Mammary epithelial cell (primary cell): ENCODE measurements at places on chromosomes 4 and X.
A peak's percentile ranks its signal among the peaks of the same experiment; 100 is the strongest.

GRCh38 chr4:84032372-84032771 is 466.7 kb downstream of the NKX6-1 start:
- DNase-seq: no peak

- DNase-seq: no peak
These were observed 200.7 kb upstream of the KLF8 start for GRCh38 chrX:56031409-56031808.

GRCh38 chrX:8867406-8867805 is 66.2 kb upstream of the FAM9A start:
- no peak for DNase-seq

DNA sequence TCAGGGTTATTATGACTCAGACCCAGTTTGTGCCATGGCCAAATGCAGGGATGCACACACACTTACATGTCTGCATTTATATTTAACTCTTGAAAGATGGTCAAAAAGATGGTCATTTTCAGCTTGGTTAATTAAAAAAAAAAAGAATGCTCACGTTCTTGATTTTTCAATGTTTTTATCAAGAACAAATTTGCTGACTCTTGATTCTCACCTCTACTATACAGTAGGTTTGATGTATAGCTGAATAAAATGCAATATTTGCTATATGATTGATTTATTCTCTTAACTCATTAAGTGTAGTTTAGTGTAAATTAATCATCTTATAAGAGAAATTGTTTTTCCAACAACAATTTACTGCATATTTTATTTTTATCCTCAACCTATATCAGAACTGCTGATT is 160.4 kb downstream of the SLIT2 start:
- no peak for DNase-seq

GRCh38 chrX:71144651-71145050 is at the start of gene NLGN3:
Gene NLGN3 (plus strand): TSS chrX:71144841. CDS start chrX:71147750, 2,909 bp downstream.
- DNase-seq: no peak

DNA sequence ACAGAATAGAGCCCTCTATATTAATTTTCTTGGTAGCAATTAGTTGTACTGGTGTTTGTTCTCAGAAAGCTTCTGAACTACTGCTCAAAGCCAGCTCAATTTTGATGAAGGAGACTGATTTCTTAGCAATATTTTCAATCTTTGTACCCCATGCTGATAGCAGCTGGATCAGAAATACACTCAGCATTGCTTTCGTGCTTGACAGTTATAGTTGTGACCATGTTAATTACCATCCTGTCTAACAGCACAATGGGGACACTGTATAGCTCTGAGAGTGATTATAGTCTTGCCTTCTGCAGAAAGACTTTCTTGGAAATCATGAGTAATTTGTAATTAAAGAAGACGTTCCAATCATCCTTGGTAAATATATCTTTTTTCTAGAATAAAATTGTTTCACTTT is 79.7 kb upstream of the GNPDA2 start:
- DNase-seq: no peak

DNA sequence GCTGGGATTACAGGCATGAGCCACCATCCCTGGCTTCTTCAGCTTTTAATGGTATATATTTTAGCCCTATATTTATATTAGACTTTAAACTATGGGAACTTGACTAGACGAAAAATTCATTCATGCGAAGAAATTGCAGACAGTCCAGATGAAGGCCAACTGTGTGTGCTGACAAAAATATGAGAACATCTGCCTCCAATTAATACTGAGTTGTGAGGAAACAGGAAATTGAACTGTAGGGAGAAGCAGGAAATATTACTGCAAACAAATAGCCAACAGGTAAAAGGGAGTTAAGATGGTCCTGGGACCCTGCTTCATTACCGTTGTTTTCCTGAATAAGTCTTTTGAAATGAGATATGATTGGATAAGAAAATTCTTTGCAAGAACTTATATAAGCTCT is 26.3 kb downstream of the MGARP start:
- DNase-seq: no peak

DNA sequence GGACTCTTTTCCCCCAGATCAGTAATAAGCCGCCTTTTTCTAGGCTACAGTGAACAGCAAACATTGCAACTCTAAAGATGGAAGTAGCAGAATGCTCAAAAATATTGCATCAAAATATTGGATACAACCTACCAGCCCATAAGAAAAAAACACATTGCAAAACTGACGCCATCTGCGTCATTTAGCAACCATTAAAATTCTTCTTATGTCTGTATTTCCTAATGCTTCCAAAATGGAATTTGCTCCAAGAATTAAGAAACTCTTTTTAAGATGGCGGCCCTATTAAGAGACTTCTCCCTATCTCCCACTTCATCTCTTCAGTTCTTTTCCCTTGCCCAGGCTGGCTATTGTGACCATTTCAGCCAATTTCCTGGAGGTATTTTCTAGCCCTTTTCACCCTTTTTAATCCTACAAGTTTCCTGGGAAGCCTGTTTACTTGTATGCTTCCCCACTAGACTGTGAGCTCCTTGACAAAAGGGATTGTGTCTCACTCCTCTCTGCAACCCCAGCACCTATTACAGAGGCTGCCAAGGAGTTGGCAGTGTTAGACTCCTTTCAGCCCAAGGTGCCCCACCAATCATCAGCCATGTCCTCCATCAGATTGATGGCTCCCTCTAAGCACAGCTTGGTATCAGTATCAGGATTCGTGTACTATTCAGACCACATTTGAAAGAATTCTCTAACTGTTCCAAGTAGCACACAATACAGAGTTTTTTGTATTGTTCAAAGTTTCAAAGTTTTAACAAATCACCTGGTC is 4.4 kb downstream of the GPC3 start:
- DNase-seq: no peak

DNA sequence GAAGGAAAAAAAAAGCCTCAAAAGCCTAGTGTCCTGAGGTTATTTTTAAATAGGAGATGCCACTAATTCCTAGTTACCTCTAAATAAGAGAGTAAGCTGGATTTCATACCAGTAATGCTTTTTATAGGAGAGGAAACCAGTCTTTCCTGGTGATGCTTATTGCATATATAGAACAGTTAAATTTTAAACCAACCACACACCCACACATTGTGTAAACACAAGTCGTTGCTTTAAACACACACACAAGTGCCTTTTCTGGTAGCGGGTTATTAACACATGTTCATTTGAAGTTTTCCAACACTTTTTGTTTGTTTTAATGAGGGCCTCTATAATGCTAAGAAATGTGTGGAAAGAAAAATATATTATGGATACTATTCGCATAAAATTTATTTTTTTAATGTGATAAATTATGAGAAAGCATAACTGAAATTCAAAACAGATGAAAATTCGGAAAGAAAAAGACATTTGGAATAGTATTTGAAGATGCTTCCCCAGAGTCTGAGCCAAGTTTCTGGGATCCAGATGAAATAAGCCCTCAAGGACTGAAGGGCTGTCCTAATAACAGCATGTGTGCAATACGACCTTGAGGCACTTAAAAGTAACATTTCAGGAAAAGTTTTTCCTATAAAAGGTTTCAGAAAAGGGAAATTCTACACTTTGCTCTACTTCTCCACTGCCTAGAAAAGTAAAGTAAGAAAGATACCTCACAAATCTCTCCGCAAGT is 2.0 kb downstream of the ANTXR2 start:
- no peak for DNase-seq

DNA sequence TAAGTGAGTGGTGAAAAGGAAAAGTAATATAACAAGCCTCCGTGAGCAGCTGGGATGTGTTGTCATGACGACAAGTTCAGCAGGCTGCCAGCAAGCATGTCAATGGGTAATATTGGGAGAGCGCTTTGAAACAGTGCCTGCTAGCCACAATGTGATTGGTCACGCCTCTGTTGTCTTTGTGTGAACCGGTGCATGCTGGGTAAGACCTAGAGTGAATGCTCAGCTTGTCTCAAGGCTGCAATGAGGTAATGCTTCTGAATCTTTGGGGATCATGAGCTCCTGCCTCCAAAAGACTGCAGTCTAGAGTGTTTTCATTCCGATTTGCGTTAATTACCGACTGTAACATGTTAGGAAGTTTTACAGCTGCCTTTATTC is 54.9 kb downstream of the STOX2 start:
- peak; percentile 56 for DNase-seq

- no peak for DNase-seq
These were observed 672.2 kb downstream of the KCTD8 start for GRCh38 chr4:43776371-43776770.

DNA sequence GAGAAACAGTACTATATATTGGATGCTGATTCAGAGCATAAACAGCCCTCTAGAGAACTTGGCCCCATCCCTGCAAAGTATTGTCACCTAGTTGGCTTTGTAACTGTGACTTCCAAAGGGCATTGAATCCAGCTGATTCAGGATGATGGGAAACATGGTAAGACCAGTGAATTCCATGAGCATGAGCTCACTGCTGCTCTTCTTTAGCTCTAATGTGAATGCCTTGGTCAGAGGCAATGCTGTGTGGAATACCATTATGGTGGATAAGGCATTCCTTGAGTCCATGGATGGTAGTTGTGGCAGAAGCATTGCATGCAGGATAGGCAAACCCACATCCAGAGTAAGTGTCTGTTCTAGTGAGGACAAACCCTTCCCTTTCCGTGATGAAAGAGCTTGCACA is 365.6 kb upstream of the EDA2R start:
- DNase-seq: no peak

GRCh38 chr4:184534511-184535391 is 60.4 kb upstream of the IRF2 start:
- DNase-seq: peak; percentile 70

GRCh38 chr4:105683038-105683437 is 25.5 kb downstream of the INTS12 start:
- peak; percentile 63 for DNase-seq

DNA sequence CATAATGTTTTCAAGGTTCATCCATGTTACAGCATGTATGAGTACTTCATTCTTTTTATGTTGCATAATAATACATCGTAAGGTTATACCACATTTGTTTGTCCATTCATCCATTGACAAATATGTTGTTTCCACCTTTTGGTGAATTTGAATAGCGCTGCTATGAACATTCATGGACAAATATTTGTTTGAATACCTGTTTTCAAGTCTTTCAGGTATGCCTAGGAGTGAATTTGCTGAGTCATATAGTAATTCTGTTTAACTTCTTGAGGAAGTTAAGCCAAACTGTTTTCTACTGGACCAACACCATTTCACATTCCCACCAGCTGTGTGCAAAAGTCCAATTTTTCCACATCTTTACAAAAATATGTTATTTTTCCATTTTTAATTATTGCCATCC is 31.5 kb downstream of the IRS4 start:
- no peak for DNase-seq

- peak; percentile 16 for DNase-seq
These were observed 159.4 kb downstream of the ANTXR2 start for GRCh38 chr4:79913581-79913980.

- DNase-seq: peak; percentile 32
These were observed 147.4 kb downstream of the SMIM20 start for GRCh38 chr4:26061248-26061986.

DNA sequence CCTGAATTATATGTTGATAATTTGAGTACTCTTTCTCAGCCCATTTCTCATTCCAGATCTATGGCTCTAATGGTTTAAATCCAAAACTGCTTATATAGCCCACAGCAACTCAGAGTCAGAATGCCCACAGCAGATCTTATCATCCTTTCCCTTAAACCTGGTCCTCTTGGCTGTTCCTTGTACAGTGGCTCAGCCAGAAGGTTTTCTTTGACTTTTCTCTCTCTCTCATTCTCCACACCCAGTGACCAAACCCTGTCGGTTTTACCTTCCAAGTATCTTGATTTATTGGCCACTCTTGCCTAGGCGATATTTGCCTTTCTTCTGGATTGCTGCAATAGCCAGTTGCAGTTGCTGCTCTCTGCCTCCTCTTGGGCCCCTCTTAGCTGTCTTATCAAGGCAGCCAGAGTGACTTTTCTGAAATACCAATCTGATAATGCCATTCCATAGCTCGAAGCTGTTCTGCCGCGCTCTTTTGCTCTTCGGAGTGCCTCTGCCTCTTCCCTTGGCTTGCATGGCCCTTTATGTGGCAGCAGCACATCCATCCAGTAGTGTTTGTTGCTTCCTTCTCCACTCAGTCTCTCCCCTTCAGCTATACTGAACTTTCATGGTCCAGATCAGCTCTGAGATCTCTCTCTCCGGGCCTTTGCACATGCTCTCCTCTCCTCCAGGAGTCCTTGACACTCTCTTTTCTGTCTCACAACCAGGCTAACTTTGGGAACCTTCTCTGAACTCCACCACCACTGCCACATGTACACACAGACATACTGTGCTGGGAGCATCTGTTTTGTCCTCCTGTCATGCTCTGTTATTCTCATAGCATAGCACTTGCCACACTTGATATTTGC is 11.8 kb downstream of the GAB1 start:
- no peak for DNase-seq
